ENCODE measurements at places on chromosomes 5 and 9.
A peak's percentile ranks its signal among the peaks of the same experiment; 100 is the strongest.

DNA sequence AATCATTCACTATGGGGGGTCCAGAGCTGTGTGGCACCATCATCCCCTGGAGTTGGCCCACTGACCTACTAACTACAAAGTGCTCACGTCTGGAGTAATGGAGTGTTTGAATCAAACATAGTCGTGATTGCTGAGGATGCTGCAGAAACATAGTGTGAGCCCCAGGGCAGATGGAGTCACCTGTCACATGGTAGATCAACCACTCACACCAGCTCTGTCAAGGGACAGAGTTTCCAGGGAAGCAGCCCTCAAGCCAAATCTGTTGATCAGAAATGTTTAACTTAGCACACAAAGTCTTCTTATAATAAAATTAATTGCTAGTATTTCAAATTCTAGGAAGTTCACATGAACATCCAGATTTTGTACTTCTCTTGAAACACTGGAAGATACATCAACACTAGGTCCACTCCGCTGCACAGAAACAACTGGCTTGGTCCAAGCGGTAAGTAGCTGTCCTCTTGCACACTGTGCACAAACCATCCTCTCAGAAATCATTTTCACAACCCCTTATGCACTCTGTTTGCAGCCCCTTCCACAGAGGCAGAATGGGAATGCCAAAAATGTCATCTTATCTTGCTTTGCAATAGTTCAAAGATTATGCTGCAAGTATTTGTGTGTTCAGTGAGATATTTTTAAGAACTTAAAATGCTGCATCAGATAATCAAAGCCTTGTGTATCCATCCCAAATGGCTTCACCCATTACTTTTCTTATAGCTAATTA lies 191.0 kb downstream of the EPB41L4A start:
- no peak for DNase-seq

- DNase-seq, result peak; percentile 30
These were observed at the start of gene EEIG1 for GRCh38 chr9:127980706-127981558. TSS of gene EEIG1 (minus strand) at chr9:127980989. CDS start at chr9:127980137, 852 bp downstream.

- DNase-seq, result no peak
These were observed 138.6 kb upstream of the RASA1 start for GRCh38 chr5:87129046-87129445.

DNA sequence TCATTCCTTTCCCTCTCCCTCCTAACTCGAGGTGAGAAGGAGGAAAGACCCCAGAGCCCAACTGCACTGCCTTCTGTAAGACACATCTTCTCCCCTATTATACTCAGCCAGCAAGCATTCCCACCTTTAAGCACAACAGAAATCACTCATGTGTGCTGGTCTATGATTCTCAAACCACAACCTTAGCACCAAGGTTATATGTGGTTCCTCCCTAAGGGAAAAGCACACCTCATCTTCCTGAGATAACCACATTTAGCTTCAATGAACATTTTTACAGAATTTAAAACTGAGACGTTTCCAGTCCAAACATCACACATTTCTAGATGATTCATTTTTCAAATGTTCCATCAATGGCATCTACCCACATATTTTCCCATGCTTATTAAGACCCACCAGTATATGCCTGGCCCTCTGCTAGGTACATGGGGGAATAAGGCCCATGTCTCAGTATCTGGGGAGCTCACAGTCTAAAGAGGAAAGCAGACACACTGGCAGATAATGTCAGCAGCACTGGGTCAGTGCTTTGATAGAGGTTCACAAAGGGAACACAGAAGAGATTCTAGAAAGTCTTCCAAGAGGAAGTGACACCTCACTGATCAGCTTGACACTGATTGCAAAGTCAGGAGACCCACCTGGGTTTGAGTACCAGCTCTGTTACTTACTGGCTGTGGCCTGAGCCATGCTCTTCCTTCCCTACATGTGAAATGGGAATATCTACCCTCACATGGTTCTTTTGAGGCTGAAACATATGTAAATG lies 245.4 kb downstream of the DENND1A start:
- no peak for DNase-seq

GRCh38 chr9:135060461-135061116 lies 26.9 kb upstream of the OLFM1 start:
- DNase-seq, result no peak

DNA sequence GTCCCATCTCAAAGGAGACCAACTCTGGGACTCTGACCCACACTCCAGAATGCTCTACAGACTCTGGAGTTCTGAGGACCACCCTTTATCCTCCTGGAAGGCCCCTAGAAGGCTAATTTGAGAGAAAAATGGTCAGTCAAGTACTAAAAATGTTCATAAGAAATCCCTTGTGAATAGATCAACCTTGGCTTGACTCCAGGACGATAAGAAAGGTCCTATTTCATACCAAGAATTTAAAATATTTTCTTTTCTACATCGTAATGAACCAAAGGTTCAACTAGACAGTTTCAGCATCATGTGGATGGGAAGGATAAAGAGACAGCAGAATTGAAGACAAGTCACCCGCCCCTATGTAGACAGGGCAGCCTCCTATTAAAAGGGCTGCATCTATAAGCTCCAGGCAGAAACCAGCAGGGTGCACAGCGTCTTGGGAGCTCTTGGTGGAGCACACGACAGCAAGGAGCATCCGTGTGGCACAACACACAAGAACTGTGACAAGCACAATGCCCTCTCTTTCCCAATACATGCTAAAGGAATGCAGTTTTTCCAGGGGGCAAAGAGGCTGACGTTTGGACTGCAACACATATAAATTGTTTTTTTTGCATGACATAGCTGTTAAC lies 38.3 kb downstream of the RASEF start:
- DNase-seq, result no peak

DNA sequence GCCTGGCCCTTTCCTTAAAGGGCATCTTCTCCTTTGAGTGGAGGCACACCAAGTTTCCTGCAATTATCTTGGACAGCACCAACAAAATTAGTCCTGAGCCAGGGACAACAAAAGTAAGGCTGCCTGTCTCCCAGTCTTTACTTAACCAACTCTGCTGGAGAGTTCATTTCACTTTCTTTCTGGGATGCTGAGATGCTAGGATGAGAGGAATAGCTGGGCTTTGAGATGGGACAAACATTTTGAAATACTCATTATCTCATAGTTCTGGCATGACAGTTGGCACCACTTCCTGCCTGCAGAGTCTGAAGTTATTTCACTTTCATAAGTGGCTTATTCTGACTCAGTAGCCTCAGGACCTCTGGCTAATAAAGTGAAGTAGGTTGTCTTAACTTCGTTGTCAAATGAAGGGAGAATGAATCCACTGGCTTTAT lies 157.0 kb downstream of the C9orf152 start:
- DNase-seq, result peak; percentile 80

DNA sequence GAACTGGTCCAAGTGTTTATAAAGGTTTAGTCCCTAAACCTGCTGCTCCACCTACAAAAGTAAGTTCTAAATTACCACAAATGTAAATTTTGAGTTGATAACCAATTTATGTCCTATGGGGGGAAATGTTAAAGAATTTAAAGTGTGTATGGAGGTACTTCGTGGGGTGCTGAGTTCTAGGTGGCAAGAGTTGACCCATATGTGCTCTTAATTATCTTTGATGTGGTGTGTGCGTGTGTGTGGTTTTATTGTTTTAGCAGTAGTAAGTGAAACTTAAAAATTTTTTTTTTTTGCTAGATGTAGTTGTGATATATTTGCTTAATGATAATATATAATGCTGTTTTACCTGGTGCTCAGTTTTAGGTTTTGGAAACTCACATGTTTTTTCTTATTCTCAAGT lies 72.6 kb downstream of the GPBP1 start:
- DNase-seq, result no peak

DNA sequence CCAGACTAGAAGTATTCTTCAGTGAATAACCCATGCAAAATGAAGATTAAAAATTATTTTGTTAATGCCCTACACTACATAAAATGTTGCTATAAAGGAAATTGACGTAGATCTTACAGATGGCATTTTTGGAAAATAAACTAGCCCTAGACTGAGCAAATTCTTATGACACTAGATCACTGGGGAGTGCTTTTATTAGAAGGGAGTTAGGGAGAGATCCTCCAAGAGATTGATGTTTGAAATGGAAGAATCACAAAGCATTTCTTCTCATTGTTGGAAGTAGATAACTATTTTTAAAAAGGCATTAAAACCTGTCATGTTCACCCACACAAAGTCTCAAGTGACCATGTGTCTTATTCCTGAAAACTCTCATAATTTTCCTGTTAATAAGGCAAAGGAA lies 351.1 kb upstream of the TLE4 start:
- DNase-seq, result no peak

DNA sequence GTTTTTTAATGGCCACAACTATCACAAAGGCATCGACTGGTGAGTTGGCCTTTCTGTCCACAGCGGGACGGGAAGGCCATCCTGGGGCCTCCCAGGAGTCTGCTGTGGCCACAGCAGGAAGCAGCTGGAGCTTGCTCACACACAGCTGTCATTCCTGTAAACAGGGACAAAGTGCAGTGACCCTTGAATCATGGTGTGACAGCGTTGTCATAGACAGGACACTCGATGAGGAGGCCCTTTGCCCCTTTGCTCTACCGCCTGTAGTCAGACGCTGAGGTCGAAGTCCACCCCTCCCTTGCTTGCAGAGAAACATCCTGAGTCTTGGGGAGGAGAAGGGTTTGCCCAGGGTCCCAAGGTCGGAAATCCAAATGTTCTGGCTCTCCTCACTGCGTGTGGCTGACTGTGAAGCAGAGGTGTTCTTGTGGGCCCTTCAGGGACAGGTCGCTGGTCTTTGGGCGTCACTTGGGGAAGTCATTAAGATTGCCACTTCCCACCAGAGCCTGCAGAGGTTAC lies 35.1 kb downstream of the NDST1 start:
- no peak for DNase-seq

DNA sequence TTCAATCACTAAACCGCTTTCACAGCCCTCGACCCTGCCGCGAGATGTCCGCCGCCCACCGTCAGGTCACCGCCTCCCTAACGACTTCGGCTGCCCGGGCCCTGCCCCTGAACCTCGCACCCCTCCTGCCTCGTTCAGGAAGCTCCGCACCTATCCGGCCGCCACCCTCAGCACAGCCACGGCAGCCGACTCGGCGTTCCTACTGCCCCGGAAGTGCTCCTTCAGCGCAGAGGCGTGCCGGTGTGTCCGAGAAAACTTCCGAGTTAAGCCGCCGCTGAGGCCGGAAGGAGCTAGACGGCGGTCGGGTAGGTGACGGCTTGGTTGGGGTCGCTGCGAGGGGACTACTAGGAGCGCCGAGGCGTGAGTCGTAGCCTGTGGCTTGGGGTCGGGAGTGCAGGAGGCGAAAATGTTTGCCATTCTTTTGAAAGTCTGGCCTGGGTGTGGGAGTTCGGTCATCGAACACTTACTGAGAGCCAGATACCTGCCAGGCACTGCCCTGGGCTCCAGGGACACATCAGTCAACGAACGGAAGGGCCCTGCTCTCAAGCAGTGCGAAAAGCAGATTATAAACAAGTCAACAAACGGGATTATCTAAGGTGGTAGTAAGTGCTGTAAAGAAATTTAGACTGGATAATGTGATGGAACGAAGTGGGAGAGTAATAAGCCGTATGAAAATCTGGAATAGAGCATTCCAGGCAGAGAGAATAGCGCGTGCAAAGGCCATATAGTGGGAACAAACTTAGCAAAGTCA lies at the start of the genes FAM114A2 and MFAP3:
TSS of gene FAM114A2 (minus strand) at position 204 of the 751 bp plus-strand sequence. CDS start 3,957 bp downstream, outside the sequence.
TSS of gene MFAP3 (plus strand) at position 261 of the 751 bp plus-strand sequence. CDS start 10,756 bp downstream, outside the sequence.
- DNase-seq, result peak; percentile 22

DNA sequence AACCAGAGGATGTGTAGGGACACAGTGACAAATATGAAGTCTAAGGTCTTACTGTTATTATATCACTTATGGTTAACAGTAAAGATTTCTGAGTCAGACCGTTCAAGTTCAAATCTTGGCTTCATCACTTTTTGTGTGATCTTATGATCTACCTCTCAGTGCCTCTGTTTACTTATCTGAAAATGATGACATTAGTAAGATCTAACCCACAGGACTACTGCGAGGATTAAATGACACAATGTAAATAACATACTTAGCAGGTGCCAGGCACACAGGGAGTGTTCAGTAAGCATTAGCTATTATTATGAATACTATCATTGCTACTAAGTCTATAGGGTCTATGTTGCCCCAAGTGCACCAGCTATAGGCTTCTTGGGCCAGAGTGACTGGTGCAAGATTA lies 2.0 kb downstream of the IRF1 start:
- DNase-seq, result no peak

- DNase-seq, result no peak
These were observed at the start of gene PCDHB9 for GRCh38 chr5:141186897-141187512. TSS of gene PCDHB9 (plus strand) at chr5:141187161. CDS start at chr5:141187319, 158 bp downstream.

- DNase-seq, result no peak
These were observed 33.0 kb downstream of the TGFBI start for GRCh38 chr5:136061630-136062365.

DNA sequence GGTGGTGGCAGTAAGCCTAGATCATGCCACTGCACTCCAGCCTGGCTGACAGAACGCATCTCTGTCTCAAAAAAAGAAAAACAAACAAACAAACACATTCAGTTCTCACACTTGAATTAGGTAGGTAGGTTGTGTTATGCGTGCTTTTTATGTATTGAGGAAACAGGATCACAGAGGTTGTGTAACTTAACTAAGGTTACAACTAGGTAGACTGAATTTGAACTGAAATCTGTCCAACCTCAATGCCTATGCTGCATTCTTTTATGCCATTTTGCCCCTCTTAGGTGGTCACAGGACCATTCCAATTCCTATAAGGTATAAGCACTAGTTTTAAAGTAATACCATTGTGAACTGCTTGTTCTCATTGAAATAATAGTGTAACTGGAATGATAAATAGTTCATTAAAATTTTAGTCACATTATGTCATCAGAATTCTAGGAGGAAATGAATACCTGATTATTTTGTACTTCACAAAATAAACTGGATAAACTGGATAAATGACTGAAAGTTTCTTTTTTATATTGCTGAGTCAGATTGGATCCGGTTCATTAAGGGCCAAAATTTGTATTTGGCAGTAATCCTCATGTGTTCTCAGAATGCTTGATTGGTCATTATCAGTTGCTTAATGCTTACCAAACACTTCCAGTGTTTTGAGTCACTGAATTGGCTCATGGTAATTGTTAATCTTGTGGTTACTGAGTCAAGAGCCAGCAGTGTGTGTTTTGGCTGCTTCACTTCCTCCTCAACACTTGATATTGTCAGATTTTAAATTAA lies 7.1 kb downstream of the UBAP1 start:
- DNase-seq, result peak; percentile 40

DNA sequence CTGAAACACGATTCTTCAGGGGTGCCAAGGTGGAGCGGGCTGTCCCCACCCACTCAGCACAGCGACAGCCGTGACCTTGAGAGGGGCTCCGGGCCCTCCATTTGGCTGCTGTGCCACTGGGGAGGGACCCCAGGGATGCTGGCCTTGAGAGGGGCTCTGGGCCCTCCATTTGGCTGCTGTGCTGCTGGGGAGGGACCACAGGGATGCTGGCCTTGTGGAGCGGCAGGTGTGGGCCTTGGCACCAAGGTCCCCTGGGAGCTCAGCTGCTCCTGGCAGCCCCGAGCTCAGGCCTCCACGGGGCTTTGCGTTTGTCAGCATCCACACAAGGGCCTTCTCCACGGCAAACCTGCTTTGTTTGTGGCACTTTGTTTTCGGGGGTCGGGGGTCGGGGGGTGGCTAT lies 137.6 kb upstream of the LPCAT1 start:
- no peak for DNase-seq

DNA sequence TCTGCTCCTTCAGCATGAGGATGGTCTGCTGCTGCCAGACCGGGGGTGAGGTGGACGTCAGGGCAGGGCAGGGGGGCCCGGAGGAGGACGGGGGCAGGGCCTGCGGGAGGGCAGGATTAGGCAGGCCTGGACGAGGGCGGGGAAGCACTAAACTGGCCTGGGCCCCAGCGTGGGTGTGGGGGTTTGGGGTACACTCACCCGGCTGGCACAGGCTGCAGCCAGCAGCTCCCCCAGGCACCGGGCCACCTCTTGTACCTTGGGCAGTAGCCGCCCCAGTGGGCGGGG lies 5.5 kb downstream of the SAPCD2 start:
- no peak for DNase-seq
